ENCODE measurements at places on chromosomes 4 and X. TPM values are rescaled to one million over a fixed set of nuclear protein-coding genes. Genes with fewer than 3 reads are reported as not detected.

Gene RIBC1
- 0.66 TPM for total RNA-seq

Gene IL2RG
- not detected for total RNA-seq

Gene TRIM61
- total RNA-seq: 1.5 TPM

Gene MAGEA4
- total RNA-seq: not detected

Gene MXD4
- total RNA-seq: 17.0 TPM

Gene PDZD4
- total RNA-seq: 0.22 TPM

Gene TMEM154
- 15.4 TPM for total RNA-seq

Gene LETM1
- total RNA-seq: 81.4 TPM

Gene ARHGEF38
- total RNA-seq: not detected

Gene UCHL1
- 680 TPM for total RNA-seq

Gene SUPT20HL2
- 0.22 TPM for total RNA-seq

Gene MAGIX
- 1.4 TPM for total RNA-seq

Gene CXCL11
- total RNA-seq: not detected

Gene TXK
- not detected for total RNA-seq

Gene ADH4
- not detected for total RNA-seq

Gene ZNF280C
- total RNA-seq: 4.1 TPM

Gene ANXA3
- 4.3 TPM for total RNA-seq

Gene SMR3B
- total RNA-seq: not detected

Gene PDE6B
- total RNA-seq: 0.22 TPM

Gene AKAP4
- total RNA-seq: not detected

Gene HSD17B13
- 0.22 TPM for total RNA-seq

Gene CFAP99
- total RNA-seq: not detected

Gene ODAPH
- not detected for total RNA-seq

Gene SMIM10
- total RNA-seq: 5.9 TPM

Gene GALNT7
- total RNA-seq: 41.8 TPM

Gene GCNA
- total RNA-seq: 1.9 TPM

Gene PABPC1L2A
- total RNA-seq: not detected

Gene PHEX
- 1.00 TPM for total RNA-seq

Gene STAP1
- not detected for total RNA-seq

Gene PNMA6F
- total RNA-seq: not detected

Gene MRPL1
- 25.2 TPM for total RNA-seq

Gene ATG4A
- 11.1 TPM for total RNA-seq

Gene ZMAT1
- 0.66 TPM for total RNA-seq

Gene KLF8
- total RNA-seq: 3.1 TPM

Gene FMR1NB
- total RNA-seq: not detected

Gene NUDT11
- 12.2 TPM for total RNA-seq

Gene CLTRN
- not detected for total RNA-seq

Gene MAGEB17
- total RNA-seq: not detected

Gene ANKRD17
- total RNA-seq: 60.6 TPM

Gene AREG
- total RNA-seq: 0.11 TPM

Gene FRG2
- not detected for total RNA-seq

Gene RTL9
- total RNA-seq: 0.11 TPM

Gene LNX1
- 0.11 TPM for total RNA-seq

Gene FATE1
- not detected for total RNA-seq

Gene SHROOM4
- total RNA-seq: 0.62 TPM

Gene P2RY4
- total RNA-seq: not detected

Gene STOX2
- total RNA-seq: 0.12 TPM

Gene MAGEA12
- not detected for total RNA-seq

Gene HS6ST2
- 0.25 TPM for total RNA-seq

All from uterine smooth muscle cell (primary cell).